CD4-positive, alpha-beta T cell treated with Interleukin-17A for 4 hours (primary cell): ENCODE measurements at places on chromosomes 7 and 10.

- DNase-seq, result no peak
These were observed 121.5 kb downstream of the VIPR2 start for GRCh38 chr7:159023206-159023605.

- DNase-seq, result no peak
These were observed 127.5 kb downstream of the ABCA13 start for GRCh38 chr7:48298779-48299178.

- no peak for DNase-seq
These were observed 163.1 kb downstream of the PRKCQ start for GRCh38 chr10:6416892-6417512.

DNA sequence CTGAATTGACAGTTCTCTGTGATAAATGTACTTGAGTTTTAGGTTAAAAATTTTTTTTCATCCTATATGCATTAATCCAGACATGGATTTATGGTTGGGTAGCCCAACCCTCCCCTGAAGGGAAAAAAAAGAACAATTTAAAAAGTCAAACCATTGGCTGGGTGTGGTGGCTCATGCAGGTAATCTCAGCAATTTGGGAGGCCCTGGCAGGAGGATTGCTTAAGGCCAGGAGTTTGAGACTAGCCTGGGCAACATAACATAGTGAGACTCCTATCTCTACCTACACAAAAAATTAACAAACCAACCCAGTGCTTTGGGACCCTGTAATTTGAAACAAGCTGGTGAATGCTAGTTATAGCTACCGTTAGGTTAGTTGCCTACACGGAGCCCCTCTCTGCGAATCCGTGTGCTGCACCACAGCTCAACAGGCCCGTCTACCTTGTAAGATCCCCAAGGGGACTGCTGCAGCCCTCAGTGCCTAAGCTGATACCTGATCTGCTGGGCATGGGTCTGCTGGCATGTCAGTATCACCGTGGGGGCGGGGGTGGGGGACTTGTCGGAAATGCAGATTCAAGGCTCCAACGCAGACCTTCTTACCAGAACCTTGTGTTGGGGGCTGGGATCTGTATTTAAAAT is 32.8 kb downstream of the TSPAN14 start:
- peak; percentile 5 for DNase-seq

DNA sequence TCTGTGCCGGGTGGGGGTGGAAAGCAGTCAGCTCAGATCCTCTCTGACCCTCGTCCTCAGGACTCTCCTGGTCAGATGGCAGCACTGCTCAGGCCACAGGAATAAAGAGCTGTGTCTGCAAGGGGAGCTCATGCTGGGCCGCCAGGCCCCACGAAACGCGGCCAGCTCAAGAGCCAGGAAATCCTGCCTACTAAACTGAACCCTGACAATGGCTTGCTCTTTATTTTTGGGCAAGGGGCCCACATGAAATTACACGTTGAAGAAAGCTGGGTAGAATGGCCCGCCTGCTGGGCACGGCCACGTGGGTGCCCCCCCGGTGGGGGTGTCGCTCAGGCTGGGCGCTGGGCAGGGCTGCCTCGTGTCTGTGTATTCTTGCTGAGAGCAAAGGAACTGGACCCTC is 103.0 kb downstream of the ITIH5 start:
- DNase-seq, result no peak

- no peak for DNase-seq
These were observed 67.3 kb upstream of the RSU1 start for GRCh38 chr10:16884497-16884896.

DNA sequence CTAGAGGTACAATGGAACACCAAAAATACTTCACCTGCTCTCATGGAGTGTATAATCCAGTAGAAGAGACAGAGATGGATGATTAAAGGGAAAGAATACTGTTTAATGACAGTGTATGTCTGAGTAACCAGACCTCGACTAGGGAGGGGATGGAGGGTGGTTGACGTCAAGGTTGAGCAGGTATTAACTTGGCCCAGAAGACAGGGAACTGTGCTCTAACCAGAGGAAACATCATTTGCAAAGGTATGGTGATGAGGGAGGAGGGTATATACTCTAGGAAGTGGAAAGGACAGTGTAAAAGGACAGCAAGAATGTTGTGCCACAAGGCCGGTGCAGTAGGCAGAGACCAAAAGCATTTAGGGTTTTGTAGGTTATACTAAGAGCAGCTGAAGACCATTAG is 2.9 kb downstream of the MIOS start:
- DNase-seq, result no peak
